ENCODE measurements at places on chromosomes 6 and 20.

GRCh38 chr20:50550531-50550930, 40.3 kb downstream of the PTPN1 start:
- peak; percentile 48 for DNase-seq

- DNase-seq, result no peak
These were observed 13.9 kb upstream of the ADGRF5 start for GRCh38 chr6:46935687-46936086.

GRCh38 chr20:33387177-33387576, 14.1 kb downstream of the CDK5RAP1 start:
- no peak for DNase-seq

GRCh38 chr6:155980014-155980767, 524.6 kb upstream of the NOX3 start:
- DNase-seq, result no peak

DNA sequence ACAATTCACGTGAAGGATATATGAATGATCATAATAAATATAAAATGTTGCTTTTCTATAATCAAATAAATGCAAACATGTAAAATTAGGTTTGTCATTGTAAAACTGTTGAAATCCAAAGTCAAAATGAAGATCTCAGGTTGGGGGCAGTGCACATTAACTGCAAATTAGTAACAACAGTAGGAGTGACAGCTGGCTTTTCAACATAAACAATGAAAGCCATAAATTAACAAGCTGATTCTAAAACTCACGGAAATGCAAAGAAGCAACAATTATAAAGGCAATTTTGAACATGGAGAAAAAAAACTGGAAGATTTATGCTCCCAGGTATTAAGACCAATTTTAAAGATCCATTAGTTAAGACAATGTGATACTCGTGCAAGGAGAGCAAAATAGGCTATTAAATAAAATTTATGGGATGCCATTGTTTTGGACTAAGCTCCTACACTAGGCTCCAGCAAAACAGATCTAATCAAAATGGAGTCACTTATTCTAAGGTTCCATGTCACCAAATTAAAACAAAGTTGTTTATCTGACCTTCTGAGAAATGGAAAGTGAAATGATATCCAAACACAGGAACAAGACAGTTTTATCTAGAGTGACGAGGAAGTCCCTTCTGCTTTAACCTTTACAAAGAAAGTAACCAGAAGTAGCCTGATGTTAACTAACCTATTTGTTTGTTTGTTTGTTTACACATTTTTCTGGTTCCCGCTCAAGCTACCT, 770.8 kb downstream of the EPHA7 start:
- DNase-seq, result no peak

DNA sequence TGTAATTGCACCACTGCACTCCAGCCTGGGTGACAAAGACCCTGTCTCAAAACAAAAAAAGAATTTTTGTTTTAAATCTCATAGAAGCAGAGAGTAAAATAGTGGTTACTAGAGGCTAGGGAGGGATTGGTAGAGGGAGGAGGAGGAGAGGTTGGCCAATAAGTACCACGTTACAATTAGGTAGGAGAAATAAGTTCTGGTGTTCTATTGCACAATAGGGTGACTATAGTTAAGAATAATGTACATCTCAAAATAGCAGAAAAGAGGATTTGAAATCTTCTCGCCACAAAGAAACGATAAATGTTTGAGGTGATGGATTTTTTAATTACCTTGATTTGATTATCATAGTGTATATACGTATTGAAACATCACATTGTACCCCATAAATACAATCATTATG, 27.1 kb upstream of the TOP1 start:
- DNase-seq, result no peak

DNA sequence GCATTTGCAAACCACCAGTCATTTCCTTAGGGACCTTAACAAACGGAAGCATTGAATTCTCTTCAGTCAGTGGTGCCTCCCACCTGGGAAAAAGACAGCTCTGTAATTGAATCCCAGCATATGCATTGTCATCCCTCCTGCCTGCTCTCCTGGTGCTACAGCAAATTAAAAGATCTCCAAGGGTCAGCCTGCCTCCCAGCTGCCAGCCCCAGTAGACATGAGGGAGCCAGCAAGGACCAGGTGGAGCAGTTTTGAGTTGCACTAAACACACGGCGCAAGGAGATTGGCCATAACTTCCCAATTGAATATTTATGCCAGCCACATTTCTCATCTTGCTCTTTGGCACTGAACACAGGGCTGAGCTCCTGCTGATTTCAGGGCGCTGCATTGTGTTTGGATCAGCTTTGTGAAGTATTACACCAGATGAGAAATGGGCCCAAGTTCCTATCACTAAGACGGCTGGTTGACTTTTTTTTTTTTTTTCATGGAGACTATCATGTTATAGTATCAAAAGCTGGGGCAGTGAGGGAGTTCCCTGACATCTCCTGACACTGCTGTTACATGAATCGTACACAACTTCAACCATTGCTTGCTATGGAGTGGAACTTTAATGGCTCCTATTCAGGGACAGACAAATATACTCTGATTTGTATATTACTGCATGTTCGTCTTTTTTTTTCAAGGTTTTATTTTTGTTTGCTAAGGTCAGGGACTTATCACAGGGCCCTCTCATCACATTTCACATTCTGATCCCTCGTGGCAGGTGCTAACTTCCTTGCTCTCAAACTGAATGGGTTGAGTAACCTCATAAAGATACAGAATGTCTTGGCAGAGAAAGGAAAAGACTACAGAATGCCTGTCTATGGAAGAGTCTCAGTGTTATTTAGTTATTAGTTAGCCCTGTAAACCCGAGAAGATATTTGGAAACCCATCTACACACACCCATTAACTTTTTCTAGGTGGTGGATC, 191.1 kb downstream of the EYA4 start:
- DNase-seq, result peak; percentile 75

GRCh38 chr6:6518631-6519427, 69.7 kb upstream of the LY86 start:
- DNase-seq, result no peak

- no peak for DNase-seq
These were observed 843 bp upstream of the HEY2 start for GRCh38 chr6:125748406-125749172.

DNA sequence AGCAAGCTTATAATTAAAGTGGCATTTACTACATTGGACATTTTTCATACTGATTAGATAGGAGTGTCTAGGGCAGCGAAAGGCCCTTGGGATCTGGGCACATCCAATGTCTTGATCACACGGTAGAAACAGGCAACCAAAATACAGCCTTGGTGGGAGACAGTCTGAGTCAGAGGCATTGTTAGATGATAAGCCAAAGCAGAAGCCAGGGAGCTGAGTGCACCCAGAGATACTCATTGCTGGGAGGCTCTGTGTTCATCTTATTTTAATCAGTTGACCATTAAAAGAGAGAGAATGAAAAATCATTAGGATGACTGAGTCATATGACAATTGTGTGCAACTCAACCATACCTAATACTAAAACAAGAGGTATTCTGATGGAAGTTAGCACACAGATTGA, 109.5 kb downstream of the LCA5 start:
- no peak for DNase-seq

GRCh38 chr20:62301111-62301668, 1.6 kb upstream of the ADRM1 start:
- DNase-seq, result no peak

- no peak for DNase-seq
These were observed 317.1 kb downstream of the PLCB1 start for GRCh38 chr20:8449123-8449522.

DNA sequence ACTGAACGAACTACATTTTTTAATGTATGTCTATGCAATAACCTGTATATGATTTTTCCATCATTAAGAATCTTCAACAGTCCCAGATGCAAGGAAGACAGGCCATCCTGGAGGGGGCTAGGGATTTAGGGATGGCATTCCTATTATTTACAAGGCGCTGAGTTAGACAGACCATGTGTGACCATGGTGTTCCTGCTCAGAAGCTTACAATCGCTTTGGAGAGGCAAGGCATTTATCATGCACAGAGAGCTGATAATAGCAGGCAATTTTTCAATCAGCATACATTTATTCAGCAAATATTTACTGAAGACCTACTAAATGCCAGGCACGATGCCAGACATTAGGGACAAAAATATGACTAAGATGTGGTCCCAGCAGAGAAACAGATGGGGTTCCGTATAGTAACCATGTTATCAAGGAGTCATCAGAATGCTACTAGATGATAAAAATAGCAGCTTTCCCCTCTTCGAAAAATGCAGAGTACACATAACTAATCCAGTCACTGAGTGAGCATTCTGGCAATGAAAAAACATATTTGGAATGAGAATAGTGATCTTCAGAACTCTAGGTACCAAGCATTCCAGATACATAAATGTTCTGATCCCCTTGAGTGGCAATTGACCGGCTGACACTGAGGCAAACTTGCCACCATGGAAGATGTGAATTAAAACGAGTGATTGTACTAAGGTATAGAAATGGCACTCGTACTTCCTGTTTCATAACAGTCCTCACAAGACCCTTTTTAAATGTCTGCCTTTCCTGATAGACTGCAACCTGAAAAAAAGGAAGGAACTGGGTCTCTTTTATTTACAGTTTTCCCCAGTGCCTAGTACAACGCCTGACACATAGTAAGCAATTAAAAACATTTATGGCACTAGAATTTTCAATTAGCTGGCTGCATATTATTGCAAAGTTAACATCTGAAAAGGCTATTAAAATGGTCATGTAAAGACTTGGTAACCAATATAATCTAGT, 135.7 kb downstream of the ATXN1 start:
- DNase-seq, result no peak

GRCh38 chr20:13865156-13865555, 80.3 kb downstream of the NDUFAF5 start:
- DNase-seq, result no peak

DNA sequence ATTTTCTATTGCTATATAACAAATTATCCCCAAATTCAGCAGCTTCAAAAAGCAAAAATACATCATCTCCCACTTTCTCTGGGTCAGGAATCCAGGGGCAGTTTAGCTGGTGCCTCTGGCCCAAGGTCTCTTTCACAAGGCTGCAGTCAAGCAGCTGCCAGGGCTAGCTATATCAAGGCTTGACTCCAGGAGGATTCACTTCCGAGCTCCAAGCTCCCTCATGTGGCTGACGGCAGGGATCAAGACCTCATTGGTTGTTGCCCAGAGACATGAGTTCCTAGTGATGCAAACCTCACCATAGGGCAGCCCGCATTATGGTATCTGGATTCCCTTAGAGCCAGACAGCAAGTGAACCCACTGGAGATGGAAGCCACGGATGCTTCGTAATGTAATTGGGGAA, 1.3 kb upstream of the VNN1 start:
- no peak for DNase-seq

DNA sequence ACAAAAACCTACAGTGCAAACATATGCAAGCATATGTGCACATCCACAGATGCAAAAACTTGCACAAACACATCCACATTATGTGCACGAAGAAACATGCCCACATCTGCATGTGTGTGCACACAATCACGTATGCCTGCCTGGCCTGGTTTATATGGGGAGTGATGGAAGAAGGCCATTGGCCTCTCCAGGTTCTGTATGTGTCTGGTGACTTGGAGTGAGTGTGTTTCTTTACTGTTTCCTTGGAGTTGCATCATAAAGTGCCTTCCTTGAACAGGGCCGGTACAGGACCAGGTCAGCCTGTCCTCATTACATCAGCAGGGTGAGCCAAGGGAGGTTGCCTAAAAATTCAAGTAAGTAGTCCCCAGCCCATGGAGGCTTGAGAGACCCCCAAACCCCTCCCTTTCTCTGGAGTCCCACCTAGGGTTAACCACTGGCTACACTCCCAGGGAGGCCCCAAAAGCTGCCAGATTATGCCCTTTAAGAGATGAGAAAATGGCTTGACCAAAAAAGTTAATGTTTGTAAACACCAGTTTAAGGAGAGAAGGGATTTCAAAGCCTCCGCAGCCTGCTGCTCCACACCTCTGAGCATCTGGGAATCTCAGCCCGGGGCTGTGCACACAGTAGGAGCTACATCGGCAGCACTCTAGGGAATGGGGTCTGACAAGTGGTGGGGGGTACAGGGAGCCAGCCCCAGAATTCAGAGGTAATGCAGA, 140.8 kb downstream of the VEGFA start:
- no peak for DNase-seq

GRCh38 chr6:44228836-44229235, 5.4 kb downstream of the SLC29A1 start:
- DNase-seq, result no peak

- no peak for DNase-seq
These were observed 38.7 kb downstream of the UQCC2 start for GRCh38 chr6:33672808-33673207.

DNA sequence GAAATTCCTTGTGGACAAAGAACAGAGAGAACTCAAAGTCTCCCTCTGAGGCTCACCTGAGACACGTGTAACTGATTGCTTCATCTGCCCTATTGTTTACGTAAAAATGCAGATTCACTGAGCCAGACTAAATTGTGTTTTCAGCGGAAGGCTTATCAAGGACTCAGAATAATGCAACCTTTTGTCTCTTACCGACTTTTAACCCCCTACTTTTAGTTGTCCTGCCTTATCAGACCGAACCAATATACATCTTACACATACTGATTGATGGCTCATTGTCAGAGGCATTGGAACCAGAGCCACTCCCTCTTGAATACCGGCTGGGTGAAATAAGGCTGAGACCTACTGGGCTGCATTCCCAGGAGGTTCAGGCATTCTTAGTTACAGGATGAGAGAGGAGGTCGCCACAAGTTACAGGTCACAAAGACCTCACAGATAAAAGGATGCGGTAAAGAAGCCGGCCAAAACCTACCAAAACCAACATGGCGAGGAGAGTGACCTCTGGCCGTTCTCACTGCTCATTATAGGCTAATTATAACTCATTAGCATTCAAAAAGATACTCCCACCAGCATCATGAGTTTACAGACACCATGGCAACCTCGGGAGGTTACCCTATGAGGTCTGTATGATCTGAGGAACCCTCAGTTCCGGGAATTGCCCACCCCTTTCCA, 95.5 kb upstream of the ZNF184 start:
- no peak for DNase-seq

GRCh38 chr6:87501809-87502572, 29.2 kb downstream of the SLC35A1 start:
- no peak for DNase-seq

DNA sequence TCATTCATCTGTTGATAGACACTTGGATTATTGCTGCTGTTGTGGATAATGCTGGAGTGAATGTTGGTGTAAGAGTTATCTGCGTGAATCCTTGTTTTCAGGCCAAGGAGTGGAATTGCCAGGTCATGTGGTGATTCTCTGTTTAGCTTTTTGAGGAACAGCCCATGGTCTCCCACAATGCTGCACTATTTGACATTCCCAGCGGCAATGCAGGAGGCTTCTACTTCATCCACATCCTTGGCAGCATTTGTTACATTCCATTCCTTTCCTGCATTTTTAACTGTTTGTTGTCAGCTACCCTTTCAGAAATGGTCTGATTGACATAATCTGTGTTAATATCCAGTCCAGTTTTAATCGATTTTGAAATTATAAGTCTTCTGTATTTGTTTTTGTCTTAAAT, 51.7 kb upstream of the CLDN20 start:
- DNase-seq, result no peak
